ENCODE measurements at places on chromosomes 6 and 20.

GRCh38 chr6:116248577-116248976, 5.3 kb downstream of the TSPYL4 start:
- no peak for DNase-seq

GRCh38 chr6:39638126-39638822, 86.9 kb downstream of the KIF6 start:
- no peak for DNase-seq

- DNase-seq: no peak
Observed at GRCh38 chr6:161744211-161745067, 470.6 kb upstream of the AGPAT4 start.

- no peak for DNase-seq
Observed at GRCh38 chr6:22194188-22194921, 102.5 kb downstream of the PRL start.

DNA sequence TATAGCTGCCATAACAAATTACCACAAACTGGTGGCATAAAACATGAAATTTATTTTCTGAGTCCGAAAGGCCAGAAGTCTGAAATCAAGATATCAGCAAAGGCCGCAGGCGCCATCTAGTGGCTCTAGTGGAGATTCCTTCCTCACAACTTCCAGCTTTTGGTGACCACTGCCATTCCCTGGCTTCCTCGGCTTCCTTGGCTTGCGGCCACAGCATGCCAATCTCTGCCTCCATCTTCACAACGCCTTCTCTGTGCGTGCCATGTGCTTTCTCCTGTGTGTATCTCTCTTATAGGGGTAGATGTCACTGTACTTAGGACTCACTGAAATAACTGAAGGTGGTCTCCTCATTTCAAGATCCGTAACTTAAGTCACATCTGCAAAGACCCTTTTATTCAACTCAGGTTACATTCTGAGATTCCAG, 5.4 kb upstream of the PLAGL1 start:
- peak; percentile 56 for DNase-seq

- no peak for DNase-seq
Observed at GRCh38 chr6:6788394-6789032, 200.0 kb downstream of the LY86 start.

DNA sequence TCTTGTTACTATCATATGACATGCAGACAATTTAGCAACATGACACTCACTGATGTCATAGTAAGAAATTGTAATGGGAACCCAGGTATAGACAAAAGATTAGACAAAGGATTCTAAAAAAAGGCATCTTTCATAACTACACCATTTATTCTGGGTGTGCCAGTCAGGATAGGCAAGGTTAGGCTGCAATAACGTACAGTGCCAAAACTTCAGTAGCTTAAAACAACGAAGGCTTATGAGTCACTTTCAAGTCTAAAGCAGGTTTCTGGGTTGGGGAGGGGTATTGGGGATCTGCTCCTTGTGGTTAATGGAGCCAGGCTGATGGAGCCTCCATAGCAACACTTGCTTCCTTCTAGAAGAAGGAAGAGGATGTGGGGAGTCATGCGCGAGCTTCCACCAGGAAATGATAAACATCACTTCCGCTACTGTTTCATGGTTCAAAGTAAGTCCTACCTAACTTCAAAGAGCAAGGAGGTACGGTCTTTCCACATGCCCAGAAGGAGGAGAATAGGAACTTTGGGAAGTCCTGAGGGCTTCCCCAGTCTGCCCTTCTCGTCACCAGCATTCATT, 2.0 kb upstream of the GTSF1L start:
- no peak for DNase-seq

DNA sequence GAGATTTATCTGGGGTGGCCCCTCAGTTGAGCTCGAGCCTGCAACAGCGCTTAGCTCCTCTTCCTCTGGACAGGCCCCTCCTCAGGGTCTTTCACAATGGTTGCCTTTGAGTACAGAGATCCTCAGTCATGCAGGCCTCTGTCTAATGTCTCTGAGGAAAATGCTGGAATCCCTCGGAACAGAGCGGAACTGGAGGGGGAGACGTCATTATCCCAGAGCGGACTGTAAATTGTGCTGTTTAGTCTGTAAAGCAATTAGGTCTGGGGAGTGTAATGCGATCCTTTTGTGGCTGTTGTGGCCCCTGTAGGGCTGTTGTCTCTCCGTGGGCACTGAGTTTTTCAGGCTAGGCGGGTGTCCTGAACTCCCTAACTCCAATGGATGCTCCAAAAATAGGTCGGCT, 15.0 kb upstream of the DAAM2 start:
- no peak for DNase-seq

- DNase-seq: peak; percentile 17
Observed at GRCh38 chr6:37648465-37649330, 49.0 kb downstream of the MDGA1 start.

- DNase-seq: no peak
Observed at GRCh38 chr6:22064558-22064957, 232.3 kb downstream of the PRL start.

DNA sequence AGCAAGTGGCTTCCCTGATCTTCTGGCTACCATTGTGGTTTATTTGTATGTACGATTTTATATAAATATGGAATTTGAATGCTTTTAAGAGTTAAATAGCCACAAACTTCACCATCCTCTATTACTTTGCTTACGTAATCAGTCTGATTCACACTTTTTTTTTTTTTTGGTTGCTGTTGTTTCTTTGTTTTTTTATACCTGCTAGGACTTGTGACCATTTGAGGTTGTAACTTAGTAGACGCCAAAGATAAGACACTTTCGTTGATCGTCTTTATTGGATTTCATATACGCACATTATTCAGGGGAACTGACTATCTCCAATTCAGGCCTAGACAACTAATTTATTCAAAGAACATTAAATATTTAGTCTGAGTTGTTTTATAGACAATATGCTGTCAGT, 559.0 kb downstream of the CBLN4 start:
- no peak for DNase-seq

DNA sequence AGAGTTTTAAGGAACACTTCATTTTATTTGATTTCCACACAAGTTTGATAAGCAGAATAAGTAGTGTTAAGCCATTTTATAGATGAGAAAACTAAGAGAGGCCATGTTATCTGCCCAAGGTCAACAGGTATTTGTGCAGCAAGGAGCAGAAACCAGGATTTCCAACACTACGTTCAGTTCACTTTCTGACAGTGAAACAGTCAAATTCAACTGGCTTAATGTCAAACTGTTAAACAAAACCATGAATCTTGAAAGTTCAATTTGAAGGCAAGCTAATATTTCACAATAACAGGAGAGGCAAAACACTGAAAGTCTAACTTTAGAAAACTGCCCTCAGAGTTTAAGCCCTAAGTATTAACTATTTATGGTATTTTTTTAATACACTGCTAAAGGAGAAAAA, 32.6 kb downstream of the DTNBP1 start:
- DNase-seq: no peak

GRCh38 chr20:43662943-43663655, 3.8 kb upstream of the MYBL2 start:
- no peak for DNase-seq

DNA sequence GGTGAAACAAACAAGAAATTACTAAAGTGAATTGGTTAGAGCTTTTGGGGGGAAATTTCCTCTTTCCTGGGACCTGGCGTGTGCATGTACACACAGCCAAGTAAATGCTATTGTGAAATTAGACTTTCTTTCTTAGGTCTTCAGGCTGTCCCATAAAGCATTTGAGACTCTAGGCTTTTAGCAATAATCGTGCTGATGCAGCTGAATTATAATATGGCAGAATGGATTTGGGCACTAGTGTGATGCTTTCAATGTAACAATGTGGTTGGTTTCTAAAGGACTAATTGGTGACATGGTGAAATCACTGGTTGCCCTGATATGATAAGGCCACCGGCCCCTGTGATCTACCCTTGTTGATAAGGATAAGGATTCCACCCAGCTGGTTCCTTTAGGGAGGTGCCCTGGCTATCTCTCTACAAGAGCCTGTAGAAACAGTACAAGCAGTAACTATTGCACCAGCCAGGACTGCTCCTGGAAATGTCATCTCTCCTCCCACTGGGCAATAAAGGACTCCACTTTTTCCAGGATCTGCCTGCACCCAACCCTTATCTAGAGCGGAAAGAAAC, 164.1 kb downstream of the TFAP2A start:
- DNase-seq: no peak

DNA sequence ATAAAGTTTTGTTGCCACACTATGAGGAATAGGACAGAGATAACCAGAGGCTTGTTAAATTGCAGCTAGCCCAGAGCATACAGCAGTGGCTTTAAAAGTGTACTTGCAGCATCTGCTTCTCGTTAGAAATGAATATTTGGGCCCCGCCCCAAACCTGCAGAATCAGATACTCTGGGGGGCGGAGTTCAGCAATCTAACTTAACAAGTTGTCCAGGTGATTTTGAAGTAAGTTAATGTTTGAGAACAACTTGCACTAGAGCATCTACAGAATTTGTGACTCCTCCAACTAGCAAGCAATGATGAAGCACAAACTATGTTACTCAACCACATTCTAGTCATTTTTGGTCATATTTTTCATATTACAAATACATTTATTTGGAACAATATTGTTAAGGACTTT, 10.6 kb upstream of the SUPT3H start:
- DNase-seq: no peak

- DNase-seq: no peak
Observed at GRCh38 chr6:17490724-17491123, 97.3 kb downstream of the CAP2 start.

GRCh38 chr20:14069796-14070195, 74.5 kb downstream of the MACROD2 start:
- no peak for DNase-seq

GRCh38 chr20:36394340-36394965, 88.3 kb downstream of the DLGAP4 start:
- no peak for DNase-seq

- no peak for DNase-seq
Observed at GRCh38 chr20:33812908-33813462, 1.8 kb downstream of the CHMP4B start.

DNA sequence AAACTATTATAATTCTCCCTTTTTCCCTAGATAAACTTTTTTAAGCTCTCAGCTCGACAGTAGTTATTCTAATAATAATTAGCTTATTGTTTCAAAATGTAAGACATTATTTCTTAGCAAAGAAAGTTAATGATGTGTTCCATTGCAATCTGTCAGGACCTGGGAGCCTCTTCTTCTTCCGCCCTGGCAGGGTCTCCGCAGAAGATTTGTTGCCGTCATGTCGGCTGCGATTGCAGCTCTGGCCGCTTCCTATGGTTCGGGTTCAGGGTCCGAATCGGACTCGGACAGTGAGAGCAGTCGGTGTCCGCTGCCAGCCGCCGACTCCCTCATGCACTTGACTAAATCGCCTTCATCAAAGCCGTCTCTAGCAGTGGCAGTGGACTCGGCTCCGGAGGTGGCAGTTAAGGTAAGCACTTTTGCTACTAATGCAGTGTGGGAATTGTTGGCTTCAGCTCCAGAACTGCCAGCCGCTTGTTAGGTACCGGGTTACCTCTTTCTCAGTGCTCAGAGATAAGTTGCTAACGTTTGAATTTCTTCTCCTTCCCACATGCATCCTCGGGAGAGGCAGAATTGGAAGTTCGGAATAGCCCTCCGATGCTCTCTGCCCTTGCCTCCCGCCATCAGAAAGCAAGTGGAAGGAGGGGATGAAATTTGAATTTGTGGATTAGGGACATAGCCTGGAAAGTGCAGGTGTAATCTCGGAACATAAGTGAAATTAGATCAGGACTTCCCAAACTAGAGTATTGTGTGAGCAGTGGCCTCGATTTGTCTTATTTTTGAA, at the start of gene CDC40:
Gene CDC40 (plus strand): TSS at position 200 of the 781 bp plus-strand sequence. CDS start 18 bp downstream, at position 218.
- peak; percentile 45 for DNase-seq

GRCh38 chr20:44021186-44021585, 106.5 kb downstream of the TOX2 start:
- DNase-seq: no peak

- no peak for DNase-seq
Observed at GRCh38 chr6:151286214-151286613, 46.4 kb downstream of the AKAP12 start.

DNA sequence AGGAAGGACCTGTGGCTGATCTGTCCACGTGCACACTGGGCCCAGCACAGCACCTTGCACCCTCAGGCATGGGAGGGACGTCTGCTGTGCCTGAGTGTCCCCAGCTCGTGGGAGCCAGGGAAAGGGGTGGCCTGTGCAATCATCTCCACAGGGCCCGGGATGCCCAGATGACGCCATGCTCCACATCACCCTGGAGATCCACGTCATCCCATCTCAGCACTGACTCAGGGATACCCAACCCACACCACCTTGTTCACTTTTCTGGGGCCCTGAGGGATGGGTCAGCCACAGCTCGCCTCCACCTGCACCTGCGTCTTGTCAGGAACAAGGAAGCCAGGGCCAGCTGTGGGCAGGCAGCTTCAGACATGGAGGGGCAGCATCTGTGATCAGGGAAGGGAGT, 48.2 kb downstream of the RAB44 start:
- DNase-seq: no peak

DNA sequence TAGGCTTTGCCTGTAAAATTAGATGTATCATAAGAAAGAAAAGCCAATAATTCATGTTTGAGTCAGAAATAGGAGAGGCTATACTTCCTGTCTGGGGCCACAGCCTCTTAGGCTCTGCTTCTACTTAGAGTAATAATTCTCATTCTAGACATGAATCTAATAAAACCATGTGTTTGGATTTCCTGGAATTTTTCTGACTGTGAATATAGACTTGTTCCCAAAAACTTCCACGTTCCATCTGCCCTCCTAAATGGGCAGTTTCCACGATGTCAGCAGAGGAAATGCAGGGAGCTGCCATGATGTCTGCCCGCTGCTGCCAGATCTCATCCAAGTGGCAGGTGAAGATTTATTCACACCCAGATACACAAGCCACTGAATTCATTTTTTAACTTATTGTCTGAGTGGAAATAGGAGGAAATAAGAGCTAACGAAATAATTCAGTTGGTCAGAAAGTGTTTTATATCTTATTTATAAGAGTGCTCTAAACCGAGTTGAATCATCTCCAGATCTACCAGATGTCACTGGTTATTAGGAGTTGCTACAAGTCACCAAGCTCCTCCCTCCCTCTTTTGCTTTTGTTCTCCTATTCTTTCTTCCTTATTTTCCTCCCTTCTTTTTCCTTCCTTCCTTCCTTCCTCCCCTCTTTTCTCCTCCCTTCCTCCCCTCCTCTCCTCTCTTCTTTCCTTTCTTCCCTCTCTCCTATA, 69.3 kb downstream of the ALDH8A1 start:
- DNase-seq: no peak

- DNase-seq: no peak
Observed at GRCh38 chr6:2993755-2994317, 5.9 kb upstream of the NQO2 start.

GRCh38 chr6:6713657-6714056, 125.1 kb downstream of the LY86 start:
- no peak for DNase-seq

GRCh38 chr20:25065072-25065624, 7.2 kb upstream of the ACSS1 start:
- DNase-seq: no peak

Measured in T-helper 9 cell (primary cell).